ENCODE measurements at places on chromosomes 6 and 20. TPM values are rescaled to one million over a fixed set of nuclear protein-coding genes. Genes with fewer than 3 reads are reported as not detected.

Gene F13A1
- total RNA-seq, result 22.7 TPM

GRCh38 chr20:34220561-34220960 is 20.7 kb upstream of the ASIP start:
- no peak for DNase-seq

- peak; percentile 71 for DNase-seq
Measured at GRCh38 chr6:104940893-104941728, 15.8 kb upstream of the LIN28B start.

DNA sequence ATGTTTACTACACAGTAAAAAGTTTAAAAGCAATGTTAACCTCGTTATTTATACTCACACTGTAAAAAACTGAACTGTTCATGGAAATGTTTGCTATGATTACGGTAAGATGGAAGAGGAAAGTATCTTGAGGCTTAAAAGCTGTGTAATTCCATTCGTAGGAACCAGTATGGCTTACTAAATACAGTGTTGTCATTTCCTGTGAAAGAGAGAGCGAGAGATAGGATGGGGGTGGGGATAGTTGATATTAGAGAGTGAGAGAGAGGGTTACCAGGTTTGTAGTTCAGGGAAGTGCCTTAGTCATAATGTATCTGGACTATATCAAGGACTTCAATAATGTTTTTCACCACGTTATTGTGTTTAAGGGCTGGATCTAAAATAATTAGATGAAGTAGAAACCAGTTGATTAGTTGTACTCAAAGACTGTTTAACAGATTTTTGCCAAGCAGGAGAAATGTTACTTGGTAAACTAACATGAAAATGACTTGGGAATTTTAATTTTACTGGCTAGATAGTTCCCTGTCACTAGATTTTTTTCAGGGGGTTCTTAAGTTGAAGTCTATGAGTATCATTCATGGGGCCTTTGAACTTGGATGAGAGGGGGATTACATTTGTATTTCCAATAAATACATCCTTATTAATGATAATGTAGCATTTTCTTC is 30.4 kb downstream of the AFDN start:
- DNase-seq, result no peak

- no peak for DNase-seq
Measured at GRCh38 chr6:35468980-35469750, 964 bp downstream of the RPL10A start.

GRCh38 chr6:1770435-1770843 is 160.7 kb downstream of the FOXC1 start:
- DNase-seq, result no peak

Gene CAGE1
- total RNA-seq, result 14.9 TPM

- no peak for DNase-seq
Measured at GRCh38 chr6:82370788-82371187, 7.2 kb downstream of the TPBG start.

Gene RUNX2
- 2.9 TPM for total RNA-seq

DNA sequence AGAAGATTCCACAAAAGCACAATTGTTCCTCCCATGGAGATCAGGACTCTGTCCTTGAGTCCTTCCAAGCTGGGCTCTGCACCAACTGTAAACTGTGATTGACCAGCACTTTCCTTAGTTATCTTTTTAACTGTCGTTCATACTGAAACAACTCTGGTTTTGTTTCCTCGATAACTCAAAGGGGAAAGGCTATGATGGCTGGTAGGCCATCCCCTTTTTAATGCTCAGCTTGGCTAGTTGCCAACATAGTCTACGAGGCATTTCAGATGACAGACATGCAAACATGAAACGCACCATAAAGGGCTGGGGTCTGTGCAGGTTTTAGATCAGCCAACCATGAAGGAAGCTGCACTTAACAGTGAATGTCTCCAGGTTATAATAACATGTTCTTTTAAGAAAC is 497.1 kb upstream of the ARID1B start:
- peak; percentile 62 for DNase-seq

DNA sequence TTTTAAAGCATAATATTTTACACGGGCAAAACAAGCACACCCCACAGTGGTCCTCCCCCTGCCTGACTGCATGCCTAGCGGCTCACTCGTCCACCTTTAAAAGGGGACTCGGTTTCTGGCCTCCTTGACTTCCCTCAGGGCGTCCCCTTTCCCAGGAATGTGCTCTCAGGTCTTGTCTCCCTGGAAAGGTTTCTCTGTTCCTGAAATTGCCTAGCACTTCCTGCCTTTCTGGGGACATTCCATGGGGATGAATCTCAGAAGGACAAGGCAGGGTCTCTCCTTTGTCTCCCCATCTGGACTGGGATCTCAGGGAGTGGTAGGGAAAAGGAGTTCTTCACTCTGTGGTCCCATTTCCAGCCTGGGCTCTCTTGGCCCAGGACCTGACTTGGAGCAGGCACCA is 4.9 kb downstream of the TCF15 start:
- DNase-seq, result no peak

DNA sequence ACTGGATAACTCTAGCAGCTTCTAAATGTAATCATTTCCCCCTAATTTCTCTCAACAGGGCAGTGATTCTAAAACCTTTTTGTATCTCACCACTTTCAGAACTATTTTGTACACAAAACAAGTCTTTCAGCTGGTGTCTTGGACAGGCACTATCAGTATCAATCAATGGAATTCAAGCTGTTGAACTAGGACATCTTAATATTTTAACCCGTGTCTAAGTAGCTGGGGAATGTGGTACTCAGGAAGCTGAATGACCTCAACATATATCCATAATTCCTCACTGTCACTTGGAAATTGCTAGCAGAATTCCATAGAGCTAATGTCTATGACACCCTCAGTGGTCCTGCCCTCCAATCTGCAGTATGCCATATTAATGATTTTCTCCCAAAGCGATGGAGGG is 24.5 kb downstream of the ADAT2 start:
- no peak for DNase-seq

DNA sequence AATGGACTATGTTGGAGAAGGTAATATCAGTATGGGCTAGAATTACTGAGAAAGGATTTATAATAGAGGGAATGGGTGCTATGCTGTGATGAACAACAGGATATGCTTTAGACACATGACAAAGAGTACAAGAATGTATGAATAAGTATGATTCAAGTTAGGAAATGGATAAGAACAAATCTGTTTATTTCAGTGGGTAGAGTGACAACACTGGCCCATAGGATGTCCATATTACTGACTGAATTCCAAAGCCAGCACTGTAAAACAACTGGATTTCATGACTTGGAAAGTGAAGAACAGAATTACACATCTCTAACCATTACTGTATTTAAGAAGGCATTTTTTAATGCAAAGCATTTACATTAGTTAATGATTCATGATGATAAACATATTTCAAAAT is 35.9 kb downstream of the EPM2A start:
- no peak for DNase-seq

- no peak for DNase-seq
Measured at GRCh38 chr20:53133125-53133524, 161.0 kb downstream of the TSHZ2 start.

- DNase-seq, result no peak
Measured at GRCh38 chr20:44586289-44586911, 4.0 kb downstream of the PKIG start.

Gene C4A
- total RNA-seq, result 123 TPM

Gene SSTR4
- total RNA-seq, result 0.55 TPM

- DNase-seq, result no peak
Measured at GRCh38 chr6:147738516-147739162, 230.1 kb downstream of the SAMD5 start.

Gene NFYA
- 82.0 TPM for total RNA-seq

- DNase-seq, result peak; percentile 44
Measured at GRCh38 chr6:89970609-89971337, 76.5 kb downstream of the GJA10 start.

Measured in testis (tissue), 5 donors.